ENCODE measurements at places on chromosomes 3 and 15.

DNA sequence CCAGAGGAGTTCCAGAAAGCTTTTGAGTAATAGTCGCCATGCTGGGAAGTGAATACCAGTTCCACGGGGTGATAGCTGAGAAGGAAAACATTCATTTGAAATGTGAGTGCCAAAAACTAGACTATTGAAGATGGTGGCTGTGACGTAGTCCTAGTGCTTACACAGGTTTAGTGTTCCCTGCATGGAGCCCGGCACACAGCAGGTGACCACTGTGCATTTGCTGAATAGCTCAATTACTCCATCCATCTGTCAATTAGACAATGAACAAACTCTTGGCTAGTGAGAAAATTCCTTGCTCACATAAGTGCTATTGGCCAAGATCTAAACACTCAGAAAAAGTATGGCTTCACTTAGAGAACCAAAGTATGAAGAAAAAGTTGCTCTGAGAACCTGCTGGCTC lies 448.1 kb upstream of the WNT5A start:
- DNase-seq, result no peak

DNA sequence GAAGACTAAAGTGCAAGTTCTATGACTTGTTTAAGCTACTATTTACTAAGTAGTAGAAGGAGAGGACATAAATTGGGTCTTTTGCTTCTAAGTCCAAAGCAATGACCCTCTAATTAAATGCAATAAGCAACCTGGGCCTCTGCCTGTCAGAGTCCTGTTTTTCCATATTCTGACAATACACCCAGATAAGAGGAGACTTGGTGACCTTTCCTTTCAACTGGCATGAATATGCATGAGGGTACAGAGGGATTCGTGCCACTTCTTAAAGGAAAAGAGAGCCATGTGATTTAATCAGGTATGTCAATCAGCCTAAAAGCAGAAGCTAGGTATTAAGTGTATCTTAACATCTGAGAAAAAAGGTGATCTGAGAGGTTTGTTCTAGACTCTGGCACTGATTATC lies 50.7 kb upstream of the FGF7 start:
- DNase-seq, result no peak

GRCh38 chr3:106827515-106828213 lies 549.6 kb upstream of the CCDC54 start:
- DNase-seq, result no peak

GRCh38 chr3:27840807-27841594 lies 118.9 kb upstream of the EOMES start:
- DNase-seq, result no peak

DNA sequence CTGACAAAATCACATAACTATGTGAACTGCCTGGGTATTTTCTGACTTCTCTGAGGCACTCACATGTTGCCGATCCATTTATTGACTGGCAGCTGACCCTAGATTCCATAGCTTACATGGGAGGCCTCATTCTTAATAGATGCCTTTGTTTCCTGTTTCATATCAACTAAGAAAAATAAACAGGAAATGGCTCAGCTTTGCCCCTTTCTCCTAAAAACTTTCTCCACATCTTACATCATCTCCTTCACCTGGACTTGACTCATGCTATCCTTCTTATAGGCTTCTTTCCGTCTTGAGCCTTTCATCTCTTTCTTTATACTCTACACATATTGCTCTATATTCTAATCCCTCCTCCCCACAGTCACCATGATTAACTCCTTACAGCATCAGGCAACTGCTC lies 38.0 kb downstream of the TXNRD3 start:
- no peak for DNase-seq

DNA sequence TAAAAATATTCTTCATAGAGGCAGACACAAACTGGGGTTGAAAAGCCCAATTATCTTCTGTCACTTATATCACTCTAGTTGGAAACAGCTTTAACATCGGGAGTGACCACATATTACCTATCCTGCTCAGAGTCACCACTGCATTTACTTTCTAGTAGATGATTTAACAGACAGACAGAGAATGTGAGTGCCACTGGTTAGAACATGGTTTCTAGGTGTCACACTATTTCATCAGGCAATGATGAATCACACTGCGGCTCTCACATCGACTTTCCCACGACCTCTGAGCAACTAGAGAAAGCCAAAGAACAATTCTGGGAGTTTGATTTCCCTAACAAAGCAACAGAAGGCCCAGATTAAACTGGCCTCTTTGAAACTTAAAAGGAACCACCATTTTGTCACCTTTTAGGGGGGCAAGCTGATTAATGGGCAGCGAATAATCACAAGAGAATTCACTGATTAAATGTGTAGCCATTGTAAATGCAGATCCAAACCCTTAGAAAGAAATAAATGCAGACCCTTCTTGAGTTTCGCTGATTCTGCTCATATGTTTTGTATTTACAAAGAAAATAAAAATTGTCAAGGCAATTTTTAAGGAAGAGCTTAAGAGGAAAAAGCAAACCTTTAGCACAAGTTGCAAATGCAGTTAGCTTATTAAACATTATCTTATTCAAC lies 112.6 kb upstream of the KBTBD8 start:
- DNase-seq, result no peak

GRCh38 chr3:69941037-69941436 lies 58.5 kb upstream of the SAMMSON start:
- DNase-seq, result no peak

DNA sequence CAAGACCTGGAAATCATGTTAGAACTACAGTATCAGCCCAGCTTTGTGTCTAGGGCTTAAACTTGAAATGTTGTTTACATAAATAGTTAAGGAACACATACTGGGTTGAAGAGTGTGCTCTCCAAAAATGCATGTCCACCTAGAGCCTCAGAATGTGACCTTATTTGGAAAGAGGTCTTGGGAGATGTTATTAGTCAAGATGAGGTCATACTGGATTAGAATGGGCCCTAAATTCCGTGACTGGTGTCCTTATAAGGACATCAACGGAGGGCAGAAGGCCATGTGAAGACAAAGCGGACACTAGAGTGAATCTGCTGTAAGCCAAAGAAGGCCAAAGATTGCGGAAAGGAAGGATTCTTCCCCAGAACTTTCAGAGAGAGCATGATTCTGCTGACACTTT lies 759.2 kb upstream of the CFAP20DC start:
- no peak for DNase-seq

GRCh38 chr15:74127255-74127953 lies 3.0 kb upstream of the ISLR2 start:
- DNase-seq, result peak; percentile 53

GRCh38 chr15:60721707-60722106 lies 242.8 kb upstream of the ICE2 start:
- no peak for DNase-seq

- DNase-seq, result no peak
Observed at GRCh38 chr3:140189976-140190375, 255.0 kb downstream of the CLSTN2 start.

DNA sequence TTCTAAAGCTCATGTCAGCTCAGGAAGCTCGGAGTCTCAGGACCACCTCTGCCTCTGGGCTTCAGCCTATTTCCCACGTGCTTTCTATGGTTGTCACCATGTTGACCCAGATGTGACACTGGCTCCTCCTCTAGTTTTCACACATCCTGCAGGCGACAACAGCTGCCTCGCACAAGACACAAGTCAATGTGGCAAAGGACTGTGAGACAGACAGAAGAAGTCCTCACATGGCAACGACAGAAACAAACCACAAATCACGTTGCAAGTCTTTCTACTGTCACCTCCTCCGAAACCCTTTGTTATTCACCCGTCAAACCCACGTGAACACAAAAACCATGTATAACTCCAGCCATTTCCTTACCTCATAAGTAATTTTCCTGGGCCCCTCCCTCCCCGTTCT lies 194.5 kb downstream of the MEX3B start:
- DNase-seq, result no peak

- DNase-seq, result no peak
Observed at GRCh38 chr3:175792245-175792644, 933.1 kb downstream of the NAALADL2 start.

DNA sequence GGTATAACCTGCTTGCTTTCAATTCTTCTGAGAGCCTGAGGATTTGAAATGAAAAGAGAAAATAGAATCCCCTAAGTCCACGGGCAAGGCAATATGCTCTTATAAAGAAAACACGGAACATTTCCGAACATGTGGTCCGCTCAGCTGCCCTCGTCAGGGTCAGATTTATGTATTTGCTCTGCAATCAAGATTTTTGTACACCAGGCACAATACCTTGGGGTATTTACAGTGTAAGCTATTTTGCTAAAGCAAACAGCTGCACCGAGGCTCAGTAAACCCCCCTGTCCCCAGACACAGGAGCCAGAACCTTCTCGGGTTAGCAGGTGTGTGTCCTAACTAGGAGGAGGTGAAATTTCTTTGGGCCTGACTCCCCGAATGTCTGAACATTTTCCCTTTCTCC lies 155.8 kb upstream of the LRIG1 start:
- DNase-seq, result no peak

- DNase-seq, result no peak
Observed at GRCh38 chr3:128879991-128880390, 571 bp downstream of the ACAD9 start.

DNA sequence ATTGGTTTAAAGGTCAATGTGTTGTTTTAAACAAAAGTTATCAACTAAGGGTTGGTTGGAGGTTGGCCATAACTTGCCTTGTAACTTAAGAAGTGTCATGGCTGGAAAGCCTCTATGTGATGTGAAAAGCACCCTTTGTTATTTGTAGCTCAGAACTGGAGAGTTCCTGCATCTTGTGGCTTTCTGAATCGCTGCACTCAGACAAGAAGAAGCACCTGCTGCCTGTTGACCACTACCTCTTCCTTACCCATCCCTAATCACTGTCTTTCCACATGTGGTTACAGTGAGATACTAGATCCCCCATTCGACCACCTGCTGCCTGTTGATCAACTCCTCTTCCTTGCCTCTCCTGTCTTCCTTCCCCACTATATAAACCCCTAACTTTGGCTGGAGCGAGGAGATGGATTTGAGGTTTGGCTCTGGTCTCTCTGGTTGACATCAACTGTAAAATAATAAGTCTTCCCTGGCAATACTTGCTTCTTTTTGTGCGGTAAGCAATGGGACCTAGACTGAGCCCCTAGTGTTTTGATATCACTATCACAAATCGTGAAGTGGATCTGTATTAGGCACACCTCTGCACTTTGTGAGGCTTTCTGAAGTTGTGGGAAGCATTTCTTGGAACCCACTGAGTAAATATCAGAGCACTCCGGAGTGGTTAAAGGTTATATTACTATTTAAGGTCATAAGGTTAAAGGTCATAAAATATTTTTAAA lies 13.8 kb downstream of the RPL39L start:
- DNase-seq, result no peak

DNA sequence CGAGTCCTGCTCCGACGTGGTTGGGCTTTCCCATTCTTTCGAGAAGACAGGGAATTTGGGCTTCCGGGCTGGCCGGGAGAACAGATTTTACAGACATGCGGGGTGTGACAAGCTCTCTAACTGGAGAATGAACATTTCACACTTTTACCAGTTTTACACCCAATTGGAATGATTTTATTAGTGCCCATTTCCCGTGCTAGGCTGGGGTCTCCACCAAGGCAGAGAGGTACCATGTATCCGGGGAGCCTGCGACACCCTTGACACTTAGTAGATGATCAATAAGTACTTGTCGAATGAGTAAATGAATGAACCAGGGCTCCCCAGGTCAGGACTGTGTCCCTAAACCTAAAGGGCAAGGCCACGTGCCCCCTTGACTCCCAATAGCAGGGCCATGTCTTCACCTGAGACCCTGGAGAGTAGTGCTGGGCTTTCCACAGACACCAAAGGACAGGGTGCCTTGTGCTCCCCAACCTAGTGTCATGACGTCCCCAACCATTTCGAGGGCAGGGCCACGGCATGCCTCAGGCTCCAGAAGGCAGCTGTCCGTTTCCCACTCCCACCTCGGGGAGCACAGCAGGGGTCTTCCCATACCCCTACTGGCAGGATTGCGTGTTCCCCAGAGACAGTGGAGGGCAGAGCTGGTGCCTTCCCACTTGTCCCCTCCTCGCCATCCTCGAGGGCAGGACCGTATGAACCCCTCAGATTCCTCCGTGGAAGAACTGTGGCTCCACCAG lies 679 bp upstream of the MYD88 start:
- no peak for DNase-seq

- DNase-seq, result no peak
Observed at GRCh38 chr3:79159736-79160135, 608.1 kb downstream of the ROBO1 start.

Data from GM18507 (cell line).